Sciatic nerve (tissue), 2 donors: ENCODE measurements at places on chromosomes 7 and 10.

- no peak for DNase-seq
These were observed 13.6 kb downstream of the VPS50 start for GRCh38 chr7:93245525-93246432.

DNA sequence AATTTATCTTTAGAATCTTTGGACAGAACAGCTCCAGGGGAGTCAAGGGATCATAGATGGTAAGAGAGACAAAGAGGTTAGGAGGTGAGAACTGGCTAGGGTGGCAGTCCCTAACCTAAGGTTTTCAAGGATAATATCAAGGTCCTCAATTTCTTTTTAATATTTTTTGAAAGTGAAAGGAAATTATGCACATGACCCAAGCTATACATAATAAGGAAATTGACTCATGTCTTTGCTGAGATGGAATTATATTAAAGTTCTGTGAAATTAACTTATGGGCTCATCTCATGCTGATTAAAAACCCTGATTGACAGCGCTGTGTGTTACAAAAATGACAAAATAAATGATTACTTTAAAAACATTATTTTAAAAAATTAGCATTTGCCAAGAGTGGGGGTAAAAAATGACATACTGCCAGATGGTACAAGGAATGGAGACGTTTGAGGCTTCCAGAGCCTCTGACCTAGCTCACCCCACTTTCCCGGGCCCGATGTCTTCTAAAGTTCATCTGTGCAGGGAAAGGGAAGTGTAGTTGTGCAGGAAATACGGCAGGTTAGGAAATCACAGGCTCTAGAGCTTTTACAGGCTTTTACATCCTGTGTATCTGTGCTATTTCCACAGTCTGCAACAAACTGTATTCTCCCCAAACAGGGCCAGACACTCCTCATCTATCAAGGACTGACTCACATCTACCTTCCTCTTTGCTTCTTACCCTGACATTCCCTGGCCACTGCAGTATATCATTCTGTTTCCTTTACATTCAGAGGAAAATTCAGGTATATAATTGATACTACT is 185.6 kb upstream of the PRSS58 start:
- DNase-seq = no peak

DNA sequence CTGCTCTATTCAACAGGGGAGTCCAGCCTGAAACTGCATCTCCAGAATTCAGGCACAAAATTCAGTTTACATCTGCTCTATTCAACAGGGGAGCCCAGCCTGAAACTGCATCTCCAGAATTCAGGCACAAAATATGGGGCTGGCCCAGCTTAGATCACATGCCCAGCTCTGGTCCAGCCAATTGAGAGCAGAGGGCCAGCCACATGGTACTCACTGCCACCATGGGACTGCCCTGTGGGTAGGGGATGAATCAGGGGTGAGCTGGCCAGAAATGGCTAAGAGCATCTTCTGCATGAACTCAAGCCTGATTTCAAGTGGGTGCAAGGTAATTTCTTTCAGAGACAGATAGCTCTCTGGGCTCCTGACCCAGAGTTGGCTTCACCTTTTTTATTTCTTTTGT is 156.6 kb upstream of the LYZL2 start:
- DNase-seq = no peak

GRCh38 chr7:69859342-69859741 is 261.1 kb downstream of the AUTS2 start:
- DNase-seq = no peak

DNA sequence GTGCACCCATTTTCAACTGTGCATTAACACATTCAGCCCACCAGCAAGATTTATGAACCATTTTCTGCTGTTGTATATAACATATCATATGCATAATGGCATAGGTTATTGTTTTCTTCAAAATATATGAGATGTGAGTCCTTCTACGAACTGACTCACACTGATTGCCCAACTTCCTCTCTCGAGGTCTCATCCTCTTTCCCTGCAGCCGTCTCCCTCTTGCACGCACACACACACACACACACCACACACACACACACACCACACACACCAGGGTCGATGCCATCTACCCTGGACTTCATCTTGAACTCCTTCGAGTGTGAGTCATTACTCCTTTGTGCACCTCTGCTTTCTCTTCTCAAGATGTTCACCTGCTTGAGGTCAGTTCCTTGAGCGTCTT is 36.7 kb downstream of the EGFR start:
- DNase-seq = no peak
